ENCODE measurements at places on chromosomes 1 and 21.

GRCh38 chr1:158067662-158068061, 74.2 kb downstream of the KIRREL1 start:
- no peak for DNase-seq

- DNase-seq = no peak
These were observed 124.2 kb upstream of the OLFM3 start for GRCh38 chr1:102120910-102121309.

DNA sequence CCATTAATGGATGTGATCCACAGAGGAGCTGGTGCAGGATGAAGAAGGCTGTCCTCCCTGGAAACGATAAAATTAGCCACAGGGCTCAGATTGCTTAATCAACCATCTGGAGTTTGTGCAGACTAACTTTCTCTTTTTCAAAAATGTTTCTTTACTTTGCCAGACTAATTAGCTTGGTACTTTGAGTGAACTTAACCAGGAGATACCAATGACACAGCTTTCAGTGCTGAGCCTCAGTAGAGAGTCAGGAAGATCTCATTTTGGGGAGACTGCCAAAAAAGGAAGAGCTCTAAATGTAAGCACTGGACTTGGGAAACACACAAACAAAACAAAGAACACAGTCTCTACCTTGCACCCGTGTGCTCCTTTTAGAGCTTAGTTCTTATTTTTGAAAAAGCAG, 248.1 kb upstream of the DEPDC1 start:
- no peak for DNase-seq

GRCh38 chr1:218164930-218165700, 120.0 kb upstream of the RRP15 start:
- peak; percentile 78 for DNase-seq

GRCh38 chr21:31418377-31419001, 74.4 kb upstream of the TIAM1 start:
- no peak for DNase-seq

- peak; percentile 54 for DNase-seq
These were observed 35.5 kb downstream of the MAN1C1 start for GRCh38 chr1:25651824-25652741.

DNA sequence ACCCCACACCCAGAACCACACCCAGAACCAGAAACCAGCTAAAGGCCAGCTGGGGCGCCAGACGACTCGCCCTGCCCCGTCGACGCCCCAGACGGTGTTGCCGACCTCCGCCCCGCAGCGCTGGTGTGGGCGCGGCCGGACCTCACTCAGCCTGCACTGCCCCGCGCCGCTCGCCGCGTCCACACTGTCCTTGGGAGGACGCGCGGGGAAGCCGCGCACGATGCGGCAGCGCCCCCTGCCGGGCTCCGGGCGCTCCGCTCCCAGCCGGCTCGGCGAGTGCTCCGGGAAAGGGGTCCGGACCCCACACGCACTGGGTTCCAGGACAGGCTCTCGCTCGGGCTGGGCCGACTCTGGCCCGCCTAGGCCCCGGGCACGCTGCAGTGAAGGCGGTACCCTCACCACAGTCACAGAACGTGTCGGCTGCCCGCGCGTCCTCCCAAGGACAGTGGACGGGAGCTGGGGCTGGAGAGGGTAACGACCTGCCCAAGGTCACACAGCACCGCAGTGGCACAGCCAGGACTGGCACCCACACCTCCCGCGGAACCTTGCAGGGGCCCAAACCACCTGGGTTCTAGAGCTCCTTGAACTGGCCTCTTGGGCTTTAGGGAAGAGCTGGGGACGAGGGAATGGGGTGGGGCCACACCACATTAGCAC, 90.2 kb downstream of the DMRTA2 start:
- peak; percentile 72 for DNase-seq

DNA sequence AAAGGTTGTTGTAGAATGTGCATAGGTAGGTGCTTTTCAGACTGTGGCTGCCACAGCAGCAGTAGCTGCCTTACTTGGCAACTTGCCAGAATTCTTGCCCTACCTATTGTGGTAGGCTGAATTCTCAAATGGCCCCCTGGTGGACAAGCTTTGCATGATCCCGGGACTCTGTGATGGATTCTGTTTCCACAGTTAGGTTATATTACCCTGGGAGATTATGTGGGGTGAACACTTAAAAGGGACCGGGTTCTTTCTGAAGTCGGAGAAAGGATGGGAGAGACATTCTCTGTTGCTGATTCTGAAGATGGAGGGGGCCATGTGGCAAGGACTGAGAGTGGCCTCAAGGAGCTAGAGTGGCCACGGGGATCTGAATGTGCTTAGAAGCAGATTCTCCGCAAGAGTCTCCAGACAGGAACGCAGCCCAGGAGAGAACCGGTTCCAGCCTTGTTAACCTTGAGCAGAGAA, 32.1 kb upstream of the KCNE1 start:
- peak; percentile 76 for DNase-seq

- DNase-seq = peak; percentile 43
These were observed 27.8 kb upstream of the GPR153 start for GRCh38 chr1:6288665-6289064.

Measured in right cardiac atrium (tissue), 5 donors.